CD8-positive, alpha-beta memory T cell (primary cell): ENCODE measurements at places on chromosomes 1 and 21. TPM values are rescaled to one million over a fixed set of nuclear protein-coding genes. Genes with fewer than 3 reads are reported as not detected.
A peak's percentile ranks its signal among the peaks of the same experiment; 100 is the strongest.

DNA sequence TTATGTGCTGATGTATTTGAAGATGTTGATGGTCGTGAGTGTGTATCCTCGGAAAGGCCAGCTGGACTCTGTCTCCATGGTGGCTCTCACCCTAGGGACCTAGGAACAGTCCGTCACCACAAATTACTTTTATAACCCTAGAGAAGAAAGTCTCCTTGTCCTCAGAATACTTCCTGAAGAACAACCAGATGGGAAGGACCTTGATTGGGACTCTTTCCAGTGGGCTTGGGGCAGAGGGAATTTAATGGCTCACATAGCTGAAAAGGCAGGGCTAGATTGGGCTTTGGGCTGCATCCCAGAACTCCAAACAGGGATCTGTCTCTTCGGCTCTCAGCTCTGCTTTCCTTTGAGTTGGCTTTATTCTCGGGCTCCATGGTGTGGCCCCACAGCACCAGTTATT lies 90.8 kb downstream of the TBX19 start:
- DNase-seq, result no peak
- H3K4me3 ChIP-seq, result no peak overlapping the region
- H3K27ac ChIP-seq, result no peak overlapping the region
- H3K27me3 ChIP-seq, result no peaks in the 10 kb centered on the region

DNA sequence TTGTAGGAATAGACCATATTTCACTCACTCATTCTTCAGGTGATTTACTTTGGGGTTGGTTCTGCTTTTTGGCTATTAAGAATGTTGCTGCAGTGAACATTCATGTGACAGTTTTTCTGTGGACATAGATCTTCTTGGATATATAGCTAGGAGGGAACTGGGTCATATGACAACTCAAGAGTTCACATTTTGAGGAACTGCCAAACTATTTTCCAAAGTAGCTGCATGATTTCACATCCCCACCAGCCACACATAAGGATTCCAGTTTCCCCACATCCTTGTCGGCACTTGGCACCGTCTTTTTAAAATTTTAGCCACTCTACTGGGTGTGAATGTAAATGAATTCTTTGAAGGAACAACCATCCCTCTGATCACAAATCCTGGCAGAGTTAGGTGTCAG lies 126.0 kb downstream of the PRDM2 start:
- no peak overlapping the region for H3K4me3 ChIP-seq
- DNase-seq, result no peak
- H3K4me1 ChIP-seq, result no peaks in the 10 kb centered on the region
- H3K27ac ChIP-seq, result no peak overlapping the region

PLPP3 gene
- 0.24 TPM for total RNA-seq

DNA sequence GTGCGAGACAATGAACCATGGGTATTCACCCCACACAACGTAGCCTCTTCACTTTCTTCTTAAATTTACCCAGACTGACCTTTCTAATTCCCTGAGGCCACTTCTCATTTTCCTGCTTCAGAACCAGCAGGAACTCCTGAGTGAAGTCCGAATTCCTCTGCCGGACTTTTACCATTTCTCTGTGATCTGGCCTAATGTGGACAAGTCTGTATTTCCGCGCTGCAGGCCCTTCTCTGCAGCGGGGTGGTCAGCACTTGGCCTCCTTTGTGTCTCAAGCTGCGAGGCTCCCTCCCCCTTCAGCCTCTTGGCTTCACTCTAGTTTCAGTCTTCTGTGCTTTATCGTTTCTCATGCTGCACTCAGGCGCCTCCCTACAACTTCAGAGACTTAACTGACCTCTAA lies 9.4 kb upstream of the CTBS start:
- no peaks in the 10 kb centered on the region for H3K36me3 ChIP-seq
- H3K4me1 ChIP-seq, result no peaks in the 10 kb centered on the region
- no peak for DNase-seq
- H3K4me3 ChIP-seq, result no peak overlapping the region
- no peaks in the 10 kb centered on the region for H3K27me3 ChIP-seq
- H3K27ac ChIP-seq, result no peak overlapping the region

- H3K27ac ChIP-seq, result peak overlapping the region; percentile 99
- H3K36me3 ChIP-seq, result no peaks in the 10 kb centered on the region
- H3K4me3 ChIP-seq, result peak overlapping the region; percentile 72
Measured at GRCh38 chr1:44820328-44821239, 12.3 kb downstream of the BTBD19 start.

GRCh38 chr1:207103892-207104373 lies at the start of gene C4BPA:
Gene C4BPA (plus strand): TSS chr1:207104233. CDS start chr1:207113026, 8,793 bp downstream.
- H3K4me3 ChIP-seq, result no peak within 1 kb of the TSS
- no peaks in the 10 kb centered on the region for H3K36me3 ChIP-seq
- H3K27ac ChIP-seq, result no peak within 1 kb of the TSS
- DNase-seq, result no peak

GRCh38 chr1:206975306-206975705 lies 5.0 kb upstream of the FCAMR start:
- H3K27me3 ChIP-seq, result no peaks in the 10 kb centered on the region
- no peaks in the 10 kb centered on the region for H3K36me3 ChIP-seq
- no peak overlapping the region for H3K4me3 ChIP-seq
- DNase-seq, result no peak
- no peak overlapping the region for H3K27ac ChIP-seq
- H3K4me1 ChIP-seq, result no peaks in the 10 kb centered on the region

- no peaks in the 10 kb centered on the region for H3K27me3 ChIP-seq
- H3K27ac ChIP-seq, result no peak within 1 kb of the TSS
- no peak within 1 kb of the TSS for H3K4me3 ChIP-seq
- DNase-seq, result no peak
Measured at GRCh38 chr1:45623972-45624371, at the start of gene CCDC17. Gene CCDC17 (minus strand): TSS chr1:45624054. CDS start chr1:45623909, 145 bp downstream.

DNA sequence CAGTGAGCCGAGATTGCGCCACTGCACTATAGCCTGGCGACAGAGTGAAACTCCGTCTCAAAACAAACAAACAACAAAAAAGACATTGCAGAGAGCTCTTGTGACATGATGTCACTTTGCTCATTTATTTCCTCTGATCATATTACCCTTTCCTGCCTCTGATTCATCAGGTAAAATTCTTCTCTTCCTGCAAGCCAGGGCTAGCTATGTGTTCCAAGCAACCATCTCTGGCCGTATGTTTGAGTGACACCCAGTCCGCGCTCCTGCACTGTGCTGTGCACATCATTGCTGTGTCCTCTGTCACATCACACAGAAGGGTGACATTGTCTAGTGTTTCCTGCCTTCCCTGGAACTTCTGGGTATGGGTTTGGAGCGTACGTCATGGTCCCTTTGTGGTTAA lies 251.3 kb downstream of the PCP4 start:
- H3K36me3 ChIP-seq, result no peaks in the 10 kb centered on the region
- H3K4me1 ChIP-seq, result no peaks in the 10 kb centered on the region
- no peak for DNase-seq
- no peaks in the 10 kb centered on the region for H3K27me3 ChIP-seq
- H3K27ac ChIP-seq, result no peak overlapping the region

- H3K36me3 ChIP-seq, result no peaks in the 10 kb centered on the region
- no peak overlapping the region for H3K4me3 ChIP-seq
- peaks cover 13% of the 10 kb centered on the region for H3K4me1 ChIP-seq
- DNase-seq, result no peak
- no peaks in the 10 kb centered on the region for H3K27me3 ChIP-seq
Measured at GRCh38 chr1:153359241-153359640, 1.6 kb downstream of the S100A9 start.

DNA sequence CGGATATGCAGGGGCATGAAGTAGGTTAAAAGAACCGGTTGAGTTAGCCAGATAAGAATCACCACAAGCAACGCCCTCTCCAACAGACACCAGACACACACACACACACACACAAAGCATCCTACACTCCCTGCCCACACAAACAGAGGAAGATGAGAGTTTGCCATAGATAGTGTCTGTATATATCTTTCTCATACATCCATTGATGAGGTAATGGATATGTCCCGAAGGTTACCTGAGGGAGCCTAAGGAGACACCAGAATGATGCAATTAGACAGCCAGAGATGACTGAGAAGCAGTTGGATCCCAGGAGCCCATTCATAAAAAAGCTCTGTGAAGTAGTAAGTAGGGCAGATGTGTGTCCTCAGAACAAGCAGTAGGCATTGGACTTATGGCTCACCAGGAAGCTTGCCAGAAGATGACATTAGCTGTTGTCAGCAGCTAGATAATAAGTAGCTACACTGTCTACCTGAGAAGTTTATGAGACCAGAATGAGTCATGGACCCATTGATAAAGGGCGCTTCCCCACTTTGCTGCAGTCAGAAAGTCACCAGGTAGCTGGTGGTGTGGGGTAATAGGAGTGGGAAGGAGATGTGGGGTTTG lies 247.0 kb downstream of the KCNT2 start:
- H3K4me1 ChIP-seq, result no peaks in the 10 kb centered on the region
- no peak for DNase-seq
- no peak overlapping the region for H3K4me3 ChIP-seq
- H3K27me3 ChIP-seq, result no peaks in the 10 kb centered on the region

DNA sequence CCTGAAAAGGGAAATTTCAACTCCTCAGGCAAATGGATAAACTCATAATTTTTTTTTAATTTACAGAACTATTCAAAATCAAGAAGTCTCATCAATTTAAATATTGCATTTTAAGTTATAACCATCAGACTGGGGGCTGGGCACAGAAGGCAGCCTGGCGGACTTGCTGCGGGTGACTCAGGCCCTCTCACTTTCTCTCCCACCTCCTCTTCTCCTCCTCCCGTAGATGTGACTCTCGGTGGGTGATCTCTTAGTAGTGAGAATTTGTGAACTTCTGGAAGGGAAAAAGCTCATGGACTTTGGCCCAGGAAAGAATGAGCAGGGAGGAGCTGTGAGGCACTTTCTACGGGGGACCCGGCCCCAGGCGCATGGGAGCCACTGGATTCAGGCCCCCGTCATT lies 32.9 kb downstream of the CLIC6 start:
- no peaks in the 10 kb centered on the region for H3K27me3 ChIP-seq
- H3K27ac ChIP-seq, result no peak overlapping the region
- no peaks in the 10 kb centered on the region for H3K36me3 ChIP-seq
- no peaks in the 10 kb centered on the region for H3K4me1 ChIP-seq
- no peak overlapping the region for H3K4me3 ChIP-seq
- no peak for DNase-seq

DNA sequence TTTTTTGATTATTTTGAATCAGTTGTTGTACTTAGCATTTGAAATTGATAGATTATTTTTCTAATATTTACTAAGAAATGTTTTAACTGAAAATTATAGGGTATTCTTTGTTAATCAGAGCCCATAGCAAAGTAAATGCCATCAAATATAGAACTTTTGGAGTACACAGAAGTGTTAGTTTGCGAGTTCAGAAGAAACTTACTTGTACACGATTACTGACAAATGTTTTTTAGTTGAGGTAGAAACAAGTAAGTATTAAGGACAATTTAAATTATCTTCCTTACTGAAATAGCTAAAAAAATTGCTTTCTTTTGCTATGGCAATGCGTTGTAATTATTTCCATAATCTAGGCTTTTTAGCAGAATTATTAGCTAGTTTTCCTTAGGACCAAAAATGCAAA lies 692.2 kb downstream of the USP25 start:
- DNase-seq, result no peak
- H3K36me3 ChIP-seq, result no peaks in the 10 kb centered on the region
- no peaks in the 10 kb centered on the region for H3K27me3 ChIP-seq
- no peak overlapping the region for H3K27ac ChIP-seq

DNA sequence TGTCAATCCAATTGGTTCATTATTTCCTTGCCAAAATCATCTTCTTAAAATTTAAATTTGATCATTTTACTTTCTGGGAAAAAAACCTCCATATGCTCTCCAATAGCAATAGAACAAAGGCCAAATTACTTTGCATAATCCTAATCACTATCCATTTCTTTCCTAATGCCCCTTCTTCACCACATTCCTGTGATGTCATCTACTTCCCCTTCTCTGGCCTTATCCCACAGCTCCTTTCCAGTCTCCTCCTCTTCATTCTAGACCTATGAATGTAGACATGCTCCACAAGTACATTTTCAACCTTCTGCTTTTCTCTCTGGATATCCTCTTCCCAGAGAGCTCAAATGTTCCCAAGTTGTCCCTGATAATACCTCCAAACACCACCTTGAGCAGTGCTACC lies 216.6 kb downstream of the MRPL39 start:
- H3K4me1 ChIP-seq, result no peaks in the 10 kb centered on the region
- H3K27ac ChIP-seq, result no peak overlapping the region
- DNase-seq, result no peak
- no peaks in the 10 kb centered on the region for H3K27me3 ChIP-seq
- no peaks in the 10 kb centered on the region for H3K36me3 ChIP-seq
- H3K4me3 ChIP-seq, result no peak overlapping the region

DNA sequence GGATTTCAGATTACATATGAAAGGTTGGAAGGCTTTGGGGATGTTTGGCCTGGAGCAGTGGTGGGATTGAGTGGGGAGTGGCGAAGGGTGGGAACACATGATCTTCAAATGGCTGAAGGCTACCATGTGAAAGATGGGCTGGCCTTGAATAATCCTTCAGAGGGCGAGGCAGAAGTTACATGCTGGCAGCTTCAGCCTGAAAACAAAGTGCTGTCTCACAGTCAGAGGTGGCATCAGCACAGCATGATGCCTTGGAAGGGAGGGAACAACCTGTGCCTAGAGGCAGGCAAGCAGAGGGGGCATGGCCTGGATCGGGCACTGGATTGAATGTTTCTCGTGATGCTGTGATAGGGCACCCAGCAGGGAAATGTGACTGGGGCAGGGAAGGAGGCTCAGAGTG lies 130.8 kb downstream of the BEND5 start:
- no peak overlapping the region for H3K4me3 ChIP-seq
- H3K27me3 ChIP-seq, result no peaks in the 10 kb centered on the region
- DNase-seq, result no peak
- no peaks in the 10 kb centered on the region for H3K4me1 ChIP-seq

DNA sequence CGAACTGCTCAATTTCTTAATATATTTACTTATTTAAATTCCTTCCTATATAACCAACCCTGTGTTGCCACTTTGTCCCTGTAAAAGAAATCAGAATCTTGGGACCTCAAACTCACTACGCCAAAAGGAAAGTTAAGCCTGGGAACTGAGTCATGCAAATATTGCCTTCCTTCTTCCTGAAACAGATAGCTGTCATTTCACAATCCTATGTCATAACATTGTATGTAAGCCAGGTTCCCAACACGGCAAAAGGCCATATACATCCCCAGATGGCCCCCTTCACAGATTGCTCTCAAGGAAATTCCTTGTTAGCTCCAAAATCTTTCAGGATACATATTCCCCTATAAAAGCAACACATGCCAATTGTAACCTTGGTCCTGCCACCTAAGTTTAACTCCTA lies 39.7 kb downstream of the C21orf91 start:
- no peak for DNase-seq
- peaks cover 70% of the 10 kb centered on the region for H3K4me1 ChIP-seq
- no peak overlapping the region for H3K27ac ChIP-seq
- H3K36me3 ChIP-seq, result no peaks in the 10 kb centered on the region
- H3K27me3 ChIP-seq, result no peaks in the 10 kb centered on the region
- H3K4me3 ChIP-seq, result no peak overlapping the region

- H3K27ac ChIP-seq, result no peak overlapping the region
- DNase-seq, result no peak
- H3K27me3 ChIP-seq, result no peaks in the 10 kb centered on the region
- H3K4me1 ChIP-seq, result no peaks in the 10 kb centered on the region
- H3K4me3 ChIP-seq, result no peak overlapping the region
Measured at GRCh38 chr1:95994643-95995042, 726.9 kb upstream of the PTBP2 start.

OR2G3 gene
- total RNA-seq, result not detected

- H3K27me3 ChIP-seq, result no peaks in the 10 kb centered on the region
- H3K36me3 ChIP-seq, result peaks cover 53% of the 10 kb centered on the region
- H3K4me3 ChIP-seq, result no peak overlapping the region
- no peak for DNase-seq
Measured at GRCh38 chr1:155816351-155816750, 40.7 kb downstream of the GON4L start.
